Natural killer cell treated with Interleukin-12 subunit alpha and Interleukin-12 subunit beta and Interleukin-15 and Interleukin-18, amount 100 ng/mL, for 72 hours (primary cell): ENCODE measurements at places on chromosomes 2 and 18. TPM values are rescaled to one million over a fixed set of nuclear protein-coding genes. Genes with fewer than 3 reads are reported as not detected.

- H3K27me3 ChIP-seq = peaks cover 9% of the 10 kb centered on the region
- no peaks in the 10 kb centered on the region for H3K36me3 ChIP-seq
- peak; percentile 16 for DNase-seq
- no peak overlapping the region for H3K4me3 ChIP-seq
- no peak overlapping the region for H3K27ac ChIP-seq
- peaks cover 35% of the 10 kb centered on the region for H3K4me1 ChIP-seq
These were observed 93.1 kb downstream of the CABLES1 start for GRCh38 chr18:23228102-23229061.

GRCh38 chr2:231604101-231604684 lies 11.5 kb downstream of the TEX44 start:
- DNase-seq = no peak
- H3K4me1 ChIP-seq = peaks cover 8% of the 10 kb centered on the region
- H3K36me3 ChIP-seq = no peaks in the 10 kb centered on the region
- no peaks in the 10 kb centered on the region for H3K27me3 ChIP-seq
- H3K27ac ChIP-seq = no peak overlapping the region

DNA sequence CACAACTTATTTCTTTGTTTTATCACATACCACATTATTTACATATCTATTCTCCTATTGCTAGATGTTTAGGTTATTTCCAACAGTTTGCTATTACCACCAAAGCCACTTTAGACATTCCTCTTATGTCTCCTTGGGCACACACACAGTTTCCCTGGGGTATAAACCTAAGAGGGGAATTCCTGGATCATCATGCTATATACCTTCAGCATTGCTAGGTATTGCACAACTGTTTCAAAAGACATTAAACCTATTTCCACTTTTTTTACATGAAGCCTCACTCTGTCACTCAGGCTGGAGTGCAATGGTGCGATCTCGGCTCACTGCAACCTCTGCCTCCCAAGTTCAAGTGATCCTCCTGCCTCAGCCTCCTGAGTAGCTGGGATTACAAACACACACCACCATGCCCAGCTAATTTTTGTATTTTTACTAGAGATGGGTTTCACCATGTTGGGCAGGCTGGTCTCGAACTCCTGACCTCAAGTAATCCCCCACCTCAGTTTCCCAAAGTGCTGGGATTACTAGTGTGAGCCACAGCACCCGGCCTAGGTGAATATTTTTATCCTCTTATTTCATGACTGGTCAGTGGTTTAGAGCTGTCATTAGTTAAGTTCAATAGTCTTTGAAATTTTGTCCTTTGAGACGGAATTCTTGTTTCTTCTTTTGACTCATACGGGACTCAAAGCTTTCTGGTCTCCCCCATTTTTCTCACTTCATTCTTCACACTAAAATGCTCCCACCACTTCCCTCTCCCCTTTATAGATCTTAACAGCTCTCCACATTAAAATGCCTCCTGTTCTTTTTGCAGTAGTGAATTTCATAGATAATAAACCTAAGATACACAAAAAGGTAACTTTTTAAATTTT lies 30.3 kb downstream of the SULT1C4 start:
- no peak for DNase-seq
- no peak overlapping the region for H3K27ac ChIP-seq
- no peaks in the 10 kb centered on the region for H3K4me1 ChIP-seq
- H3K27me3 ChIP-seq = peaks cover 10% of the 10 kb centered on the region
- no peak overlapping the region for H3K4me3 ChIP-seq

- H3K27ac ChIP-seq = no peak overlapping the region
- no peaks in the 10 kb centered on the region for H3K4me1 ChIP-seq
- H3K36me3 ChIP-seq = no peaks in the 10 kb centered on the region
- no peak overlapping the region for H3K4me3 ChIP-seq
- peaks cover 20% of the 10 kb centered on the region for H3K27me3 ChIP-seq
These were observed 117.7 kb upstream of the SMIM21 start for GRCh38 chr18:75545189-75545588.

DNA sequence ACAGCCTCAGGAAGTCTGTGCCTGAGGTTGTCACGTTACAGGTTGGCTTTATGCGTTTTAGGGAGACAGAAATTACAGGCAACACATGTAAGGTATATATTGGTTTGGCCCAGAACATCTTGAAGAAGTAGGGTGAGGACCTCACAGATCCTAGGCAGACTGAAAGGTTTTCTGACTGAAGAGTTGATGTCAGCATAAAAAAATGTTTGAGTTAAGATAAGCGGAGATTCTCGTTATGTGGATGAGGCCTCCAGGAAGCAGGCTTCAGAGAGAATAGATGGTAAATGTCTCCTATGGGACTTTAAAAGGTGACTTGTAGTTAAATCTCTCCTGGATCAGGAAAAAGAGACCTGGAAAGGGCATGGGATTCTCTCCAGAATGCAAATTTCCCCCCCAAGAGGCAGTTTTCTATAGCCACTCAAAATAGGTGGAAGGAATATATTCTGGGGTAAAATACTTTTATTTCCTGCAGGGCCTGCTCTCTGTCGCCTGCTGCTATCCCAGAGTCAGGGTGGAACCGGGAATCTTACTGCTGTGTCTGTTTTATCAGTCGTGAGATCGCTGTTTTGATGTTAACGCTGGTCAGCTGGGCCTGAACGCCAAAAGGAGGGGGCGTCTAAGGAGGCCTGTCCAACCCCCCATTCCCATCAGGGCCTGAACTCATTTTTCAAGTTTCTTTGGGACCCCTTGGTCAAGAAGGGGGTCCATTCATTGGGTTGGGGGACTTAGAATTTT lies 171.1 kb downstream of the HDAC4 start:
- H3K27me3 ChIP-seq = no peaks in the 10 kb centered on the region
- peaks cover 34% of the 10 kb centered on the region for H3K4me1 ChIP-seq
- peak overlapping the region; percentile 49 for H3K27ac ChIP-seq
- H3K36me3 ChIP-seq = no peaks in the 10 kb centered on the region
- DNase-seq = no peak

PIEZO2 gene
- total RNA-seq = not detected
